ENCODE measurements at places on chromosomes 6 and 20.

GRCh38 chr20:9600562-9600961 is 86.2 kb downstream of the LAMP5 start:
- DNase-seq: no peak

GRCh38 chr6:7542065-7542873 is 798 bp downstream of the DSP start:
- DNase-seq: no peak

GRCh38 chr6:31386977-31387376 is 16.4 kb upstream of the MICA start:
- no peak for DNase-seq

DNA sequence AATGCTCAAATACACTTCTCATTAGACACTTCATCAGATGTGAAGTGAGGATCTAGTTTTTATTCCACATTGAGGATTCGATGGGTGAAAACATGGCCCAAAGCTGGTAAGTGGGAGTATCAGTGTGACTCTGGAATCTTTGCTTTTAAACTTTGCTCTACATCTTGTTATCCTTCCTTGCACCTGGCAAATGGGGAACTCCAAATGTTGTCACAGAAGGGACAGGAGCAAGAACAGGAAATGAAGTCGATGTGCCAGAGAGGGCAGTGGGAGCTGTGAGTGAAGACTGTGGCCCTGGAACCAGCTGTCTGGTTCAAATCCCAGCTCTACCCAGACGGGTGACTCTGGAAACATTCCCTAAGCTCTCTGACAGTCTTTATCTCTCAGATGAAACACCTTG is 86.7 kb upstream of the AGPAT4 start:
- no peak for DNase-seq

- DNase-seq: no peak
These were observed 271.3 kb upstream of the BTBD3 start for GRCh38 chr20:11646359-11646758.

GRCh38 chr6:164079275-164079600 is 664.7 kb downstream of the QKI start:
- no peak for DNase-seq

GRCh38 chr6:3267162-3267561 is 8.4 kb downstream of the PSMG4 start:
- DNase-seq: no peak

GRCh38 chr20:1389703-1390580 is 2.9 kb downstream of the FKBP1A start:
- DNase-seq: no peak

DNA sequence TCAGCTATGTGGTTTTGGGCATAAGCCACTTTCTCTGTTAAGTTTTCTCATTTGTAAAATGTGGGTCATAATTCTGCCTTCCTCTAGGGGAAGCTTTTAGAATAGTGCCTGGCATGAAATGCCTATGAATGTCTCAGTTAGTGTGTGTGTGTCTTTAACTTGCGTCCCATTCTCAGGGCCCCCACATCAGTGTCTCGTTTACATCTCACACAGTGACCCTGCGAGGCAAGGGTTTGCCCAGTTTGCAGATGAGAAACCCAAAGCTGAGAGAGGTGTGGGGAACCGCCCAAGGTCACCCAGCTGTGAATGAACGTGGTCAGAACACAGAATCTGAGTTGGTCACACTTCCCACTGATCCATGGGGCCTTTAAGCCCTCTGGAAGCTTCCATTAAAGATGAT is 14.1 kb downstream of the DYNLRB1 start:
- DNase-seq: no peak

GRCh38 chr20:430091-430999 is 22.2 kb downstream of the RBCK1 start:
- DNase-seq: no peak

GRCh38 chr6:7100072-7100752 is 7.5 kb upstream of the RREB1 start:
- DNase-seq: no peak
